Activated CD4-positive, alpha-beta T cell treated with anti-CD3 and anti-CD28 coated beads, Interleukin-2, Interleukin-6, amounts not matched to agents 100 ng/mL and 50 ng/mL, durations not matched to agents 16 hours and 8 hours (primary cell): ENCODE measurements at places on chromosomes 3 and 15.

- no peak for DNase-seq
These were observed 256.2 kb downstream of the ZNF621 start for GRCh38 chr3:40780925-40781406.

GRCh38 chr3:45232521-45232920 lies 6.4 kb upstream of the TMEM158 start:
- no peak for DNase-seq

DNA sequence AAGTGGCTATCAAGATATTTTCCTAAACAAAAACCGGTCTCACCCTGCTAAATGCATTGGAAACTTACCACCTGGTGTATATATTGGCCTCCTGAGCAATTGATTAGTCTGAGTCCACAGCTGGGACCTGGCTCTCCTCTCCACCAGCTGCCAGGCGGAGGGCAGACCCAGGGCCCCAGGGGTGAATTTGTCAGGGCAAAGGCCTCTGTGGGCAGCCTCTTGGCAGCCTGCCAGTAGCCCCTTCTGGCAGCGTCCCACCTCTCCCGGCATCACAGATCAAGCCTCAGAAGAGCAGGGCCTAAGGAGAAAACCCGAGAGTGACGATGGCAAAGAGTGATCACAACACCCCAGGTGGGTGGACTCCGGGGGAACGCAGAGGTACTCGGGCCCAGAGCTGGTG lies 43.0 kb upstream of the IDH2 start:
- no peak for DNase-seq

DNA sequence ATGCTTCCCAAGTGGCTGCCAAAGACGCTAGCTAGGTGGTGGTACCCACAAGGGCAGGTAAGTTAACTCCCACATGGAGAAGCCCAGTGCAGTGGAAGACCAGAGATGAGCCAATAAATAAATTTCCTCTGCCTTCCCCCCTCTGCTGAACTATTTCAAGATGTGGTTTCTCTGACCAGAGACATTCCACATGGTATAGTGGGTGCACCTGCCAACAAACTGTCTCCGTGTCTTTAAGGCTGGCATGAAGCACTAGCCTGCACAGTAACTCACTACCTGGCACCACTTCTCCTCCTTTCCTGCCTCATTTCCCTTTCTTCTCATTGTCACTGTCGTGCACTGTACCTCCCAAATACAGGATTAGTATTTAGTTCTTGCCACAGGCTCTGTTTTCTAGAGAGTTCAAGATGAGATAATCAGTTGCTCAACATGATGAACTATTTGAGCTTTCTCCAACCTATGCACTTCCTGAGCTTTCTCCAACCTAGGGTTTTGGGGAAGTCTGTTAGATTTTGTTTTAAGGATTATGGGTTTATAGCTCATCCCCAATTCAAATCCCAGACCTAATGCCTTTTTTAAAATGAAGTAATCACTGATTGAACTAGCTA lies 8.4 kb upstream of the CRTAP start:
- no peak for DNase-seq

- DNase-seq, result peak; percentile 8
These were observed 1.2 kb downstream of the EIF1B start for GRCh38 chr3:40310705-40311104.

- DNase-seq, result no peak
These were observed 164.8 kb upstream of the CDIN1 start for GRCh38 chr15:36414670-36415069.

- DNase-seq, result no peak
These were observed 549.7 kb upstream of the EPHA6 start for GRCh38 chr3:96264701-96265100.

DNA sequence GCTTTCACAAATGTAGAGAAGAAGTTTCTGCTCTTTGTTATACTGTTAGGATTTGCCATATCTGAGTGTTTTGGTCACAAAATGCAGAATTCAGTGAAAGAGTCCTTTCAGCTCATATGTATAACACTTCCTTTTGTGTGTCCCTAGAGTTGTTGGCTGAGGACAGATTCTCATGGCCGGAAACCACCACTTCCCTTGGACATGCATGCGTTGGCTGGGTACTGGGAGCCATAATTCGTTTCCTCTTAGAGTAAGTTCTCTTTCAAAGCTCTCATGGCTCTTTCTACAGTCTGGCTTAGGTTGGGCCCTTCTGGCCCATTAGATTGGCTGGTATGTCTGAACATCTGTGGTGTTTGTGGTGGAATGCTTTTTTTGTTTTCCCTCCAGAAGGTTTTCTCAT lies 298.5 kb downstream of the DIPK2A start:
- DNase-seq, result no peak

DNA sequence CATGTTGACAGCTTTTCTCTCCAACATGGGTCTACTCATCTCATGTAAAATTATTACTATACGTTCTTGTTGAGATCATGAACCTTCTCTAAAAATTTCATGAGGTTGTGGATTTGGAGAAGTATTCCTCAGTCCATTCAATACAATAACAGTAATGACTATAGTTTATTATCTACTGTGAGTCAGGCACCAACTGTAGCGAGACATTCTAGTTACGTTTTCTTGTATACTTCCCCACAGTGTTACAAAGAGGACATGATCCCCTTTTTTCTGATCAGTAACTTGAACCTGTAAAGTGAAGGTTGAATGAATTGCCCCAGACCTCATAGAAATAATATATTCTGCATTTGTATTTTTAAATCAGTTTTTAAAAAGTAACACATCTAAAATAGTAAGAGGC lies 76.4 kb downstream of the AKAP13 start:
- DNase-seq, result no peak

DNA sequence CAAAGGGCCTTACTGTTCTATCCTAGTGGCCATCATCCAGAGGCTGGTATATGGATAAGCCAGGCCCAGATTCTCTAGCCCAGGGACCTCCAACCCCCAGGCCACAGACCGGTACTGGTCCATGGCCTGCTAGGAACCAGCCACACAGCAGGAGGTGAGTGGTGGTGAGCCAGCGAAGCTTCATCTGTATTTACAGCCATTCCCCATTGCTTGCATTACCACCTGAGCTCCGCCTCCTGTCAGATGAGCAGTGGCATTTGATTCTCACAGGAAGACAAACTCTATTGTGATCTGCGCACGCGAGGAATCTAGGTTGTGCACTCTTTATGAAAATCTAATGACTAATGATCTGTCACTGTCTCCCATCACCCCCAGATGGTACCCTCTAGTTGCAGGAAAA lies 30.1 kb upstream of the TPM1 start:
- DNase-seq, result no peak

DNA sequence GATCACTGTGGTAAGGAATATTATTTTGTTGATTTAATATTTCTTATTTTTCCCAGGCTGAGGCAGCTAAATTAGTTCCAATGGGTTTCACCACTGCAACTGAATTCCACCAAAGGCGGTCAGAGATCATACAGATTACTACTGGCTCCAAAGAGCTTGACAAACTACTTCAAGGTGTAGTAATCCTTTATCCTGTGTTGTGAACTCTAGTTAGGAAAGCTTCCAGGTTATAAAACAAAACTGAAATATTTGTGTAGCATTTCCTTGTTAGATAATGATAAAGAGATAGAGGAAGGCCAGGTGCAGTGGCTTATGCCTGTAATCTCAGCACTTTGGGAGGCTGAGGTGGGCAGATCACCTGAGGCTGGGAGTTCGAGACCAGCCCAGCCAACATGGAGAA lies 11.1 kb downstream of the RAD51 start:
- DNase-seq, result no peak

- no peak for DNase-seq
These were observed 462.8 kb downstream of the NTRK3 start for GRCh38 chr15:87793725-87794124.

DNA sequence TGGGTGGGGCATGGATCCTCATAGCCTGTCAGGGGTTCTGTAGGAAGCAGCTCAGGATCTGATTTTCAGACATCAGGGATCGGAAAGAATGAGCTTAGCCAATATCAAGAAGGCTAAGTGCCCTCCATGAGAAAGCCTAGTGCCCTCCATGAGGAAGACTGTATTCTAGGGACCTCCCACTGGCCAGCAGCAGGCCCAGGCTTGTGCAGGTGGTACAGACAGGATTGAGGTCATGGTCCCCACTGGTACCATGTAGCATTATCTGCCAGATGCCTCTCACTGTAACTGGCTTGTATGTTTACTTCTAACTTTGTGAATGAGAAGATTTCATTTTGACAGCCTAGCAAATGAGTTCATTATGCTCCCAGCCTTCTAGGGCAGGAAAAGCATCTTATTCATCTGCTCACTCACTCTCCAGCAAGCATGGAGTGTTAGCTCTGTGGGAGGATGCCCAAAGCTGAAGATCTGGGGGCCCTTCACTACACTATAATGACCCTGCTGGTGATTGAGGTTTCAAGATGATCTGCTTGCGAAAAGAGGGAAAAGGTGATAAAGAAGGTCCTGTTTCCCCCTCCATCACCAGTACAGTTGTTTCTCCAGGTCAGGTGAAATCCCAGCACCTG lies 7.5 kb downstream of the EPHB1 start:
- no peak for DNase-seq

DNA sequence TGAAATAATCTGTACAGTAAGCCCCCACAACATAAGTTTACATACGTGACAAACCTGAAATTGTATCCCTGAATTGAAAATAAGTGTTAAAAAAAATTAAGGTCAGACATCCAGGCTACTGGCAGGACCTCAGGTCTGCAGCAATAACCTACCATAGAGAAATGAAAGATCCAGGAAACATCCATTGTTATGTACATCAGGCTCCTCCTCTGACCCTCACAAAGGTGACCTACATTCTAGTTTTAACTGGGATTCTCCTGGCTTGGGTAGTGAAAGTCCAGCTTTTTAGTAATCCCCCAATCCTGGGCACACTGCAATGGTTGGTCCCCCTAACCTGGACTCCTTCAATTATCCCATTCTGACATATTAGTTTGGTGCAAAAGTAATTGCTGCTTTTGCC lies 749.6 kb upstream of the LMCD1 start:
- no peak for DNase-seq

GRCh38 chr3:171649267-171649666 lies 161.0 kb downstream of the PLD1 start:
- no peak for DNase-seq

DNA sequence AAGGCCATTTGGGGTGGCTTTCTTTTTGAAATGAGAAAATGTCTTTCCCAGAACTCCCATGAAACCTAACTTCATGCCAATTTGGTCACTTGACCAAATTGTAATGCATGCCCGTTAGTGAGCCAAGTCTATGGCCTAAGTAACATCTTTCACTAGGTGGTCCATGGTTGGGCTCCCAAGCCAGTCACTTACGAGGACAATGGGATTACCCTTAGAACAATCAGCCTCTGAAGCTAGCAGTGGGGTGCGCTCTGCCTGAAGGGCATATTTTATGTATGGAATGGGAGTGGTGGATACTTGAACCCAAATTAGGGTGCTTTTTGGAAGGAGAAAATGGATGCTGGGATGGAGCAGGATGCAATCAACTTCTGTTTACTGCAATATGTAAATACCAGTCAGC lies 127.4 kb upstream of the GOLIM4 start:
- DNase-seq, result no peak

DNA sequence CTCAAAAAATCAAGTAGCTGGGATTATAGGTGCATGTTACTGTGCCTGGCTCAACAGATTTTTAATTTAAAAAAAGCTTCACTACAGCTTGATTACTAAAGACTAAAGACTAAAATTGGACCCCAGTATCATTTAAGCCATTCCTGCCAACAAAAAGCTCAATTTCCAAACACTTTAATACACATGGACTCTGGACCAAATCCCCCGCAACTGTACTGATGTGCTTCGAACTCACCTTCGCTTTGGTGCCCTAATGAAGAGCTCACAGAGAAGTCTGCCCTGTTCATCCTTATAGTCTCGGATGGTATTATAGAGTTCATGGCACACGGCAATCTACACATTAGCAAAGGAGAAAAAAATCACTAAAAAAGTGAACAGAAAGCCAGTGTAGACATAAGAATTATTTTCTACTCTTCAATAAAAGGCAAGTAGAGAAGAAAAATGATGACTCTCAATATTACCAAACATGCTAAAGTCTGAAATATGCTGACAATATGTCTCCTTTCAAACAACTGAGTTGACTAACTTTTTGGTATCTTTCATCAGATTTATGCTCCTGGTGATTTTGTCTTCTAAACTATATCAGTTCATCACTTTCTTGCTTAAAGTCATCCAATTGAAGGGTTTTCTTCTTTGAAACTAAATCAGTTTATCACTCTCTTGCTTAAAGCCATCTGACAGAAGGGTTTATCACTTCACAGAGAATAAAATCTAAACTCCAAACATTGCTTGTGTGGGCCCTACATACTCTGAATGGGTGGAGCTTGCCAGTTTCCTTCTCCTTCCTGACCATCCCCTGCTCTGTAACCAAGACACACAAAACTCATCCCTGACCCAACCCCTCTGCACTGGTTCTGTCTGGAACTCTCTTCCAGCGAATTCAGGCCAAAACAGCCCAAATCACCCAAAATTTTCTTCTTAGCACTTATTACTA lies 7.2 kb downstream of the PBRM1 start:
- no peak for DNase-seq

GRCh38 chr15:75561888-75562287 lies 17.2 kb downstream of the PTPN9 start:
- DNase-seq, result no peak

DNA sequence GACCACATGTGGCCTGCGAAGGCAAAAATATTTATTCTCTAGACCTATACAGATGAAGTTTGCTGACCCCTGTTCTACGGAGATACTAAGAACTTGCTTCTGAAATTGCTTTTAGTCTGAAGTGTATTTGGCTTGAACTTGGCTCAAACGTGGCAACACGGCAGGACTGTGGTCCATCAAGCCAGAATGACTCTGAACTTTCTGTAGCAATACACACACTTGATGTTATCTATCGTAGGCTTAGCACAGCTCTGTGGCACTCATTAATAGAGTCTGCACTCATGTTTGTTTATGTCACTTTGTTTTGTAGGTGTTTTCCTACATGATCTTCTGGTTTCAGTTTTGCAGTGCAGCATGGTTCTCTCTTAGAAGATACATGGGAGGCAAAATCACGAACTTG lies 298.1 kb downstream of the ADAMTS17 start:
- no peak for DNase-seq

DNA sequence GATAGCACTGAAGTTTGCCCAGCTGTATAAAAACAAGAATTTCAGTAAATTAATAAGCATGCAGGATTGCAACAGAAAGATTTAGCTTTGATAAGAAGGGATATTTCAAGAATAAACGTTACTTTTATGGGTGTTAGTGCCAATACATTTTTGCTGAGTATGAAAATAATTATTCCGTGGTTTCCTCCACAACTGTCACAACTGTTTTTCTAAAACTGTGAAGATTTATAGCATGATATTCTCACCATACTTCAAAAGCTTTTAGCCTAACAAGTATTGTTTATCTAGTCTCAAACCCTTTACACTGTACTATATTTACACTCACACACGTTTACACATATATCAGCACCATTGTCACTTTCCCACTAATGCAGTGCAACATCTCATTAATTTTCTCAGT lies 200.5 kb downstream of the TPRG1 start:
- no peak for DNase-seq

DNA sequence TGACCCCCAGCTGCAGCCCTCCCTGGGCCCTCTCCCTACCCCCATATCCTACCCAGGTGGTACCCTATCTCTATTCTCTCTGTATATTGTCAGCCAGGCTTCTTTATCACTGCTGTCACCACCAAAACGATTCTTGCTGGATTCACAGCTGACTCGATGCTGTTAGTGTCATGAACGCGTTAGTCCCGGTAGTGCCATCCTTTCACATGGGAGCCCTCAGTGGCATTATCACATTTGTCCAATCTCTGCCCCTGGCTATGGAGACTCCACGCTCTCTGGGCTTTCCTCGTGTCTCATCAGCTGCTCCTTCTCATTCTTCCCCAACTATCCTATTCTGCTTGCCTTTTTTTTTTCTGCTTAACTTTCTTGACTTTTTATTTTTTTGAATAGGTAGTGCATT lies 7.0 kb downstream of the SCAMP5 start:
- DNase-seq, result no peak

- DNase-seq, result no peak
These were observed 21.0 kb downstream of the RAB8B start for GRCh38 chr15:63210151-63211091.
